ENCODE measurements at places on chromosomes 5 and 9.

- DNase-seq: no peak
These were observed 49.5 kb upstream of the C9orf72 start for GRCh38 chr9:27622693-27623340.

- no peak for DNase-seq
These were observed 151.8 kb upstream of the RAD23B start for GRCh38 chr9:107131108-107131799.

DNA sequence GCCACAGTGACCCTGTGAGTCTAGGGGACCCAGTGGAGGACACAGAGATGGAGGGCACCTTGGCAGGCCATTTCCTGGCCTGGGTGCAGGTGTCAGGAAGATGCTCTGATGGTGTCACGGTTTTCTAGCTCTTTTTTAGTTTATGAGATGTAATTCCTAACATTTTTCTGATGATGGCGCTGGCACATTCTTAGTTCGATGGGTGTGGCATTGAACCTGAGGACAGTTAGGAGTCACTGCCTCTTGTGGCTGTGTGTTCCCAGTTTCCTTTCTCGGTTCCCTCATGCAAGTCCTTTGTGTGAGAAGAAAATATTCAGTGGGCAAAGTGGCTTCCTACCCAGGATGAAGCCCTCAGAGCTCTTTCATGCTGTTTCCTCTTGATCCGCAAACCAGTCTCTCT lies 129.4 kb upstream of the ICE1 start:
- no peak for DNase-seq

DNA sequence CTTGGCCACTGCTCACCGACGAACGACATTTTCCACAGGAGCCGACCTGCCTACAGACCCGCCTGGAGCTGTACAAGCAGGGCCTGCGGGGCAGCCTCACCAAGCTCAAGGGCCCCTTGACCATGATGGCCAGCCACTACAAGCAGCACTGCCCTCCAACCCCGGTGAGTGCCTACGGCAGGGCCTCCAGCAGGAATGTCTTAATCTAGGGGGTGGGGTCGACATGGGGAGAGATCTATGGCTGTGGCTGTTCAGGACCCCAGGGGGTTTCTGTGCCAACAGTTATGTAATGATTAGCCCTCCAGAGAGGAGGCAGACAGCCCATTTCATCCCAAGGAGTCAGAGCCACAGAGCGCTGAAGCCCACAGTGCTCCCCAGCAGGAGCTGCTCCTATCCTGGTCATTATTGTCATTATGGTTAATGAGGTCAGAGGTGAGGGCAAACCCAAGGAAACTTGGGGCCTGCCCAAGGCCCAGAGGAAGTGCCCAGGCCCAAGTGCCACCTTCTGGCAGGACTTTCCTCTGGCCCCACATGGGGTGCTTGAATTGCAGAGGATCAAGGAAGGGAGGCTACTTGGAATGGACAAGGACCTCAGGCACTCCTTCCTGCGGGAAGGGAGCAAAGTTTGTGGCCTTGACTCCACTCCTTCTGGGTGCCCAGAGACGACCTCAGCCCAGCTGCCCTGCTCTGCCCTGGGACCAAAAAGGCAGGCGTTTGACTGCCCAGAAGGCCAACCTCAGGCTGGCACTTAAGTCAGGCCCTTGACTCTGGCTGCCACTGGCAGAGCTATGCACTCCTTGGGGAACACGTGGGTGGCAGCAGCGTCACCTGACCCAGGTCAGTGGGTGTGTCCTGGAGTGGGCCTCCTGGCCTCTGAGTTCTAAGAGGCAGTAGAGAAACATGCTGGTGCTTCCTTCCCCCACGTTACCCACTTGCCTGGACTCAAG lies 1.5 kb downstream of the CSF2 start:
- no peak for DNase-seq

DNA sequence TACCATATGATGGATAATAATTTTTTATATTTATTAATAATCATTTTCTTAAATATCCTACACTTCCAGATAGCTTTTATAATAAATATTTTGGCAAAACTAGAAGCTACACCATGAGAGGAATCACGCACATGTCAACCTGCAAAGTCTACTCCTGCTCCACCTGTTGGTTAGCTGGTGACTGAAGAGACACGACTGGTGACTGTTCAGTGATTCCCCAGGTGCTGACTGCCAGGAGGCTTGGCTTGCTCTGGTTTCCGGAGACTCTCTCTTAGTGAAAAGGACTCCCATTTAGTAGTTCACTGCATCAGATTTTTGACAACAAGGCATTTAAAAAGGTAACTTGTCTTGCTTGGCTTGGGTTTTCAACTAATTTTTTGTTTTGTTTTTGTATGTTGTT lies 20.9 kb downstream of the GZMA start:
- no peak for DNase-seq

All from stimulated activated CD4-positive, alpha-beta T cell treated with anti-CD3 and anti-CD28 coated beads, Interleukin-1b, Interleukin-23, amount 100 ng/mL, for 1 hour (primary cell).